ENCODE measurements at places on chromosomes 7 and 10.

GRCh38 chr7:40551685-40552576 is 417.1 kb downstream of the SUGCT start:
- DNase-seq, result no peak

GRCh38 chr10:6347391-6347951 is 144.7 kb downstream of the PFKFB3 start:
- DNase-seq, result peak; percentile 61

- DNase-seq, result no peak
Observed at GRCh38 chr7:151520419-151521261, 945 bp upstream of the RHEB start.

GRCh38 chr7:82345886-82346285 is 97.7 kb downstream of the CACNA2D1 start:
- DNase-seq, result no peak

- peak; percentile 67 for DNase-seq
Observed at GRCh38 chr10:101042667-101043362, 11.8 kb downstream of the SFXN3 start.
